DMS 273 treated with DMSO at 0.1 percent for 48 hours (cell line): ENCODE measurements at places on chromosomes 12 and 14.

- DNase-seq: no peak
Measured at GRCh38 chr12:71397433-71397954, 42.1 kb upstream of the LGR5 start.

- no peak for DNase-seq
Measured at GRCh38 chr12:104486363-104486750, 29.6 kb downstream of the CHST11 start.

GRCh38 chr14:24365600-24366412 lies 2.2 kb upstream of the NFATC4 start:
- peak; percentile 56 for DNase-seq

DNA sequence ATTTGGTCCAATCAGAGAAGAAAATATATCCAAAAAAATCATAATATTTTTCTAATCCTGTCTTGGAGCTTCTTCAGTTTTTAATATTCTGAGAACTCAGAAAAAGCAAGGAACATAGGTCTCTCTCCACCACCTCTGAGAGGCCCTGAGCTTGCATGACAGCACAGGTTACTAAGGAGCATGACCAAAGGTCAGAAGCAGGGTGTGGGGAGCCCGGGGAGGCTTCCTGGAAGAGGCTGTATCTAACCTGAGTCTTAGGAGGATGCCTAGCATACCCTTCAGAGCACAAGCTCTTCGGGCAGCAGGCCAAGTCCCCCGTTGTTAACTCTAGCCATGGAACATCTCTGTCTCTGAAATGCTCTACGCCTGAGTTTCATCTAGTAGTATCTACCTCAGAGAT lies 15.7 kb upstream of the STON2 start:
- DNase-seq: no peak

DNA sequence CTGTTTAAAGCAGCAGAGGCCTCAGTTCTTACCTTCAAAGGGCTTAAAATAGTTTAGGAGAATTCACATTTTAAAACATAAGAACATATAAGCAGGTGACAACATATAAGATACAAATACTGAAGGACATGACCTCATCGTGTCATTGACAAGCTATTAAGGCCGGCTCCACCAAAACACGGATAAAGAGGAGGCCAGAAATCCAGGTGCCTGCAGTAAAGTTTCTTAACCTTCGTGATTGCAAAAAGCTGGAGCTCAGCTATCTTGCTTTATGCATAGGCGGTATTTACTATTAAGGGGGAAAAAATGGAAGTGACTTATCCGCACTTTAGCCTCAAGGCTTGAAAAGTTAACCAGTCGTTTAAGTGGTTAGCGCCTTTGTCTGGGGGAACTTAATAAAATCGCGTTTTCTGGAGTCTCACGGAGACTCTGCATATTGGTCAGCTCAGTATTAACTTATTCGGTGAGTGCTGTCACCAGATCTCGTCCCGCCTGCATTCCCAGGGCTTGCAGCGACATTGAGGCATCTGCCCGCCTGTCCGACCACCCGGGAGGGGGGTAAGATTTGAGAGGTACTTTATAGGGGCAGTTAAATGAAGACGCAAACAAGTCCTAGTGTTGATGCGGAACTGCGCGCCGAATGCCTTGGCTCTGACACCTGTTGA lies 1.1 kb upstream of the SP1 start:
- DNase-seq: no peak

DNA sequence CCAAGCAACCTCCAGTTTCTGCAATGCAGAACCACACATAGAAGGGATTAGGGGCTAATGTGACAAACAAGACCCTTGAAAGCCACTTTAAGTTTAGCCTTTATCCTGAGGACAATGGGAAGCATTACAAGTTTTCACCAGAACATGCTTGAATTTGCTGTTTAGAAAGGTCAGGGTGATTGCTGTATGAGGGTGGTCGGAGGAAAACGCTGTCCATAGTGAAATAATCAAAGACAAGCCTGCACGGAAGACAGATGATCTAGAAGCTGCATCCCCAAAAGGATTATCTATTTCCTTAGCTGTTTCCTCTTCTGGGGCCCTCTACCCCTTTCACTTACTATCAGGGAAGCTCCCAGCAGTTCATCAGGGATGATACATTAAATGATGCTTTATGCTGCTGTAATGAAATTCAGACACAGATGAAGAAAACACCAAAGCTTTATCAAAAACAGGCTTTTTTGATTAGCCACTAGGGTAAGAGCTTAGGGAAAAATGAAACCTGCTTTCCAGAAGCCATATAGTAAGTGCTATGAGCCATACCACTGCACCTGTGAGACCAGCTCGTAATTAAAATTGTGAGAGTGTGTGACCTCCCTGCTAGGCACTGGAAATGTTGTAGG lies 6.5 kb downstream of the HAL start:
- no peak for DNase-seq

- peak; percentile 2 for DNase-seq
Measured at GRCh38 chr12:17588968-17589367, 501.0 kb downstream of the RERGL start.

GRCh38 chr12:19322376-19322775 lies 116.9 kb upstream of the AEBP2 start:
- no peak for DNase-seq

- no peak for DNase-seq
Measured at GRCh38 chr12:2795291-2796186, 769 bp downstream of the FKBP4 start.

DNA sequence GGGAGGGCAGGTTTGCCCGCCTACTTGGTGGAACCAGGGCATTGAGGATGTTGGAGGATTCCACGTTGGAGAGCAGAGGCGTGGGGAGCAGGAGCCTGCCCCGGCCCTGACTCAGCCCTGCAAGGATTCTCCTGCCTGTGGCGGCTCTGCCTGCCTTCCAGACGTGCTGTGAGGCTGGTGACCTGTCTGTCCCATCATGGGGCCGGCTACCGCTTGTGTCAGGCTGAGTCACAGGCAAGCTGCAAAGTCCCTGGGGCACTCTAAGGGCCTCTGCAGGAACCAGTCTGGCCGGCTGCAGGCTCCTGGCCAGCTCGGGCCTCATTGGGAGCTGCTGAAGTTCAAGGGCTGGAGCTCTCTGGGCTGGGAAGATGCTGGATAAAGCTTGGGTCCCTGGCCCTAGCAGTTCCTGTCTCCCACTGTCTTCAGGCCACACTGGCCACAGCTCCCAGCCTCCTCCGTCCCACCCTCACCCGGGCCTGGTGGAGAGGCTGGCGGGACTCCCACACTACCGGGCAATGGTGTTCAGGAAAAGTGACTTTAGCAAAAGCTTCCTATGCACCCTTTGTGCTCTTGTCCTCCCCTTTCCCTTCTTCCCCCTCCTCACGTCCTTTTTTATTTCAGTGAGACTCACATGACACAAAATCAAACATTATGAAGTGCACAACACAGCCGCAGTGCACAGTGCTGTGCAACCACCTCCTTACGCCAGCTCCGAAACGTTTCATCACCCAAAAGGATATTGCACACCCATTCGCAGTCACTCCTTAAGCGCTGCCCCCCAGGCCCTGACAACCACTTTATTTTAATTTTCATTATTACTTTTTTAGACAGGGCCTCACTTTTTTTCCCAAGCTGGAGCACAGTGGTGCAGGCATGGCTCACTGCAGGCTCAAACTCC lies 22.0 kb upstream of the ULK1 start:
- DNase-seq: no peak

GRCh38 chr12:84464616-84465015 lies 448.0 kb downstream of the SLC6A15 start:
- no peak for DNase-seq

- DNase-seq: no peak
Measured at GRCh38 chr12:123760267-123760938, 1.7 kb upstream of the DNAH10 start.

DNA sequence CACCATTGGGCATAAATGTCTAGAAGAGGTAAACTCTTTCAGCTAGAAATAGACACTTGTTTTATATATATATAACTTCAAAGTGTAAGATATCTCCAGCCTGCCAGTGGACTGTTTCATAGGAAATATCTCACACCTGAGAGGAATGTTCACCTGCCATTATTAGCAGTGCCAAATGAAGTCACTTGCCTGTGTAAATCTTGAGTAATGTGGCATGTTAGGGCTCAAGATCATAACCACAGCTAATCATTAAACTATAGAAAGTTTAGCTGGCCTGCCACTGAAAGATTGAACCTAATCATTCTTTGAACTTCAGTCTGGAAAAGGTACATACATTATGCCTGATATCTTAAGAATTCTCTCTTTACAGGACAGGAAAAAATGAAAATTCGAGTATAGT lies 25.5 kb upstream of the KCNJ8 start:
- no peak for DNase-seq

- no peak for DNase-seq
Measured at GRCh38 chr12:57852200-57852599, 5.7 kb upstream of the CTDSP2 start.

DNA sequence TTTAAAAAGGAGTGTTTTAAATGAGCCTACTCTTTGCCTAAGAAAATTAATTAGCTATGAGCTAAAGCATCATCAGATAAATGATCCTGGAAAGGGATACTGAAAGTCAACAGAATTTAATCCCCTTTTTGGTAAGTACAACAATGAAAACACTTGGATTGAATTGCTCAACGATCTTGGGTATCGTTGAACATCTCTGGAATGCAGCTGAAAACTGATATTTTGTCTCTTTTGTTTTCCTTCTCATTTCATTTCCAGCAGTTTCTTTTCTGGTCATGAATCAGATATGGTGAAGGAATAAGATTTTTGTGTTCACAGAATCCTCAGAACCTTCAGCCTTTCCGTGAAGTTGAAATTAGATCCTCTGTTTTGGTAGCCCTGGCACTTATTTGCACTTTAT lies 771.2 kb downstream of the FSCB start:
- DNase-seq: no peak

DNA sequence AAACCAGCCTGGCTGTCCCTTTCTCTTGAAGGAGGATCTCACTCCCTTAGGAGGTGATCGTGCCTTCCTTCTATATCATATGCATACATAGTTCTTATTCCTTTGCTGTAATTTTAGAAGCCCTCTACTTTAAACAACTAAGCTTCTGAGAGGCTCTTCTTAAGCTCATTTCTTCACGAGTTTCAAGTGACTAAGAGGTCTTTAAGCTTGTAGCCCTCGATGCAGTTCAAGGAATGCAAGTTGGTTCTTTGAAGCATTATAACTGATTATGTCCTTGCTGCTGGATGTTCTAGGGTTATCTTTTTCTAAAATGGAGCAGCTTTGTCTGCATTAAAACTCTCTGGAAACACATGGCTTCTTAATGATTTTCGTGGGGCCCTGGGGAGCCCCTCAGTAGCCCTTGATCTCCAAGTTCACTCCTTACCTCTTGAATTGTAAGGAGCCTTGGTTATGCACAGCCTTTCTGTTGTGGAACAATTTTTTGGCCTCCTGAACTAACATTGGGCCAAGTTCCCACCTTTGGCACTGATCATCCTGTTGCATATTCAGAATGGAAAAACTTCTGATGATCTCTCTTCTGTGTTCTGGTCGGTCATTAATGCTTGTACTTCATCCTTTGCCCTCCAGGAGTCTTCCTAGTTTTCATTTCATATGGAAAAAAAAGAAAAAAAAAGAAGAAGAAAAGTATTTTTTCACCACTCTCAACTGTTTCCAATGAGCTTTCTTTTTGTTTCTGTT lies 12.6 kb downstream of the RASSF8 start:
- no peak for DNase-seq

- DNase-seq: no peak
Measured at GRCh38 chr12:48816143-48816854, 2.0 kb upstream of the CACNB3 start.

DNA sequence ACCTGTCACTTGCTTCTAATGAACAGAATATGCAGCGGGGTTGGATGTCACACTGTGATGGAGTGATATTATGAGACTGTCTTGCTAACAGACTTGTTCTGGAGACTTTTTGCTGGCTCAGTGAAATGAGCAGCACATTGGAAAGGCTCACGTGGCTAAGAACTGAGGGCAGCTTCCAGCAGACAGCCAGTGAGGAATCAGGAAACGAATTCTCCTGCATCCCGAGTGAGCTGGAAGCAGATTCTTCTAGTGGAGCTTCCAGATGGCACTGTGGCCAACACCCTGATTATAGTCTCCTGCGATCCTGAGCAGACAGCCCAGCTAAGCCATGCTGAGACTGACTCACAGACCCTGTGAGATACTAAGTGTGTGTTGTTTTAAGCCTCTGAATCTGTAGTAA lies 16.1 kb upstream of the TSPAN9 start:
- DNase-seq: no peak

DNA sequence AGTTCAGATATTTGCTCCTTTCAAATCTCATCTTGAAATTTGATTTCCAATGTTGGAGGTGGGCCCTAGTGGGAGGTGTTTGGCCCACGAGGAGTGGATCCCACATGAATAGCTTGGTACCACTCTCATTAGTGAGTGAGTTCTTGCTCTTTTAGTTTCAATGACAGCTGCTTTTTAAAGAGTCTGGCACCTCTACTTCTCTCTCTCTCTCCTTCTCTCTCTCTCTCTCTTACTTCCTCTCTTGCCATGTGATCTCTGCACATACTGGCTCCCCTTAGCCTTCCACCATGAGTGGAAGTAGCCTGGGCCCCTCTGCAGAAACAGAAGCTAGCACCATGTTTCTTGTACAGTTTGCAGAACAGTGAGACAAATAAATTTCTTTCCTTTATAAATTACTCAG lies 25.1 kb downstream of the GPR65 start:
- DNase-seq: no peak

GRCh38 chr14:54138354-54139038 lies 181.9 kb upstream of the BMP4 start:
- DNase-seq: no peak

GRCh38 chr14:105600939-105601359 lies 74.6 kb downstream of the TMEM121 start:
- no peak for DNase-seq

DNA sequence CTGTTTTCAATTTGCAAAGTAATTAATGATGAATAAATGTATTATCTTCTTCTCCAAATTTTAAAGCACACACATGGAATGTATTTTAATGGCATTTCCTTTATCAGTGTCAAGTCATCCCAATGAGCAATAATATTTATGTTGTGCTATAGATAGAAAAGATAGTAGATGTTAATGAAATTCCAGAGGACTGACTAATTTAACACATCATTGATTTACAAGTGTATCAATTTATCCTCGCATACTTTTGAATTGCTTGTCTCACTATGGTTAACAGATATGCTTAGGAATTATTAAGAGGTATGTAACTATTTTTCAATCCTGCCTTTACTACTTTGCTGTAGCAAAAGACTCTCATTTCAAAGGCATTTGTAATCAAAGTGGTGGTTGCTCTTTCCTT lies 842.9 kb downstream of the SLC6A15 start:
- DNase-seq: no peak

DNA sequence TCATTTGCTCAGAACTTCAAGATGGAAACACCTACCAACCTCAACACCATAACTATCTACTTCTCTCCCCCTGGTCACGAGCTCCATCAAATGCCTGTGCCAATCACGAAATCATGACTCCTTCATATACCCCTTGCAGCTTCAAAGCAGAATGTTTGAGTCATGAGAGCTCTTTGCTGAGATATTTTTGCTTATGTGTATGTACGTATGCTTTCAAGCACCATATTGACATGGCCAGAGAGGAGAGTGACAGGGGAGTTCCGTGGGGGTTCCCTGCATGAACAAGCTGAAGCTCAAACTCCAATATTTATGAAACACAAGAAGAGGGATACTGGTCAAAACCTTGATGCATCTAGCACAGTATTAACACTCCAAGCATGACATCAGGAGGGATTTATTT lies 374.4 kb downstream of the DPF3 start:
- no peak for DNase-seq

GRCh38 chr12:25615119-25615518 lies 62.0 kb upstream of the LMNTD1 start:
- no peak for DNase-seq
